Activated naive CD4-positive, alpha-beta T cell (primary cell): ENCODE measurements at places on chromosomes 3 and 15.

GRCh38 chr15:101441696-101442095 is 47.8 kb downstream of the PCSK6 start:
- DNase-seq, result no peak

GRCh38 chr3:94794563-94794962 is 731.7 kb downstream of the NSUN3 start:
- DNase-seq, result no peak

- DNase-seq, result no peak
These were observed 565.7 kb downstream of the PYDC2 start for GRCh38 chr3:192026661-192027060.

GRCh38 chr15:95874637-95875036 is 455.9 kb upstream of the NR2F2 start:
- DNase-seq, result no peak

GRCh38 chr3:154139996-154140436 is 18.8 kb downstream of the ARHGEF26 start:
- DNase-seq, result no peak

- DNase-seq, result no peak
These were observed 74.7 kb upstream of the GAP43 start for GRCh38 chr3:115548611-115549010.

DNA sequence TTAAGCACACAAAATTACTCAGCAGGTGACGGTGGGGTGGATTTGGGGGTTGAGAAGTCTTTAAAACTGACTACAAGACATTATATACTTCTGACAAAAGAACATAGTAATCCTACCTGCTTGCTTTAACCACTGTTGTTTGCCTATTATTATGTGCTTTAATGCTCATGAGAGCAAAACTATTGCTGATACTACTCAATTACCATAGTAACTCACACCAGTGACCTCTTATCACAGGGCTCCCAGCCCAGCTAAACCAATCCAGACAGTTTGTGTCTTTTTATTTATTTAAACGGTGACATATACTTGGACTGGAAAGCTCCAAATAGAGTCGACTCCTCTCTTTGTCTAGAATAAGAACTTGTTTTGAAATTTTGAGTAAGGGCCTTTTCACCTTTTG is 42.8 kb upstream of the FEZF2 start:
- DNase-seq, result no peak

DNA sequence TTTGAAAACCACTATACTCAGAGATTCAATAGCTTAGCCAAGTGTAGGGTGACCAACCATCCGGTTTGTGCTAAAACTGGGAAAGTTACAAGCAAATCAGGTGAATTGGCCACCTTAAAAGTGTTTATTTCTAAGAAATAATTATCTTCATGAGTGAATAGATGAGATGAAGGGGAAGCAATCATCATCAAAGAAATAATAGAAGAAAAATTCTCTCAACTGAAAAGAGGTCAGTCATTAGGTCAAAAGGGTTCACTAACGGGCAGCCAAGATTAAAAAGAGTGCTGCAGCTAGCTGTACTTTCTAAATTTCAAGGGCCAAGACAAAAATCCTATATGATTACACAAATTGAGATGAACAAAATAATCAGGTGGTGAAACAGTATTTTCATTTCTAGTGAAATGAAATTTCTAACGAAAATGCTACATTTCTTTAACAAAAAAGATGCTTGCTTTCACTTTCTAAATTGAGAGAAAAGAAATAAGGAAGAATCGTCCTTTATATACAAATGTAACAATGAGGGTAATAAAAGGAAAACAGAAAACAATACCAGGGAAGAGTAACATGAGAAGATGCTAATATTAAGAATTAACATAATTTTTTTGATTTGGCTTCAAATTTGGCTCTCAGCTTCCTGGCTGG is 34.7 kb upstream of the TSC22D2 start:
- DNase-seq, result no peak

- DNase-seq, result no peak
These were observed 63.1 kb downstream of the B3GALNT1 start for GRCh38 chr3:161042023-161042501.

DNA sequence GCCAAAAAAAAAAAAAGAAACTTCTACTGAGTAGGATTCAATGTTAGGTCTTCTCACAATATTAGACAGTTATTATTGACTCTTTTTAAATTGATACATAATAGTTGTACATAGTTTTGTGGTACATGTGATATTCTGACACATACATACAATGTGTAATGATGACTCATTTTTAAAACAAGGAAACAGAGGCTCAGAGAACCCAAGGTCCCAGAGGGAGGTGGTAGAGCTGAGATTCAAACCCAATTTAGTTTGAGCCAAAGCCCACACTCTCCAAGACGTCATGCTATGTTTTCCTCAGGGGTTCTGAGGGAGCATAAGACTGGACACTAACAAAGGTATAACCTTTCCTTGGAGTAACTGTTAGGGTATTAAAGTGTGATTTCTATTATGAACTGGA is 40.6 kb downstream of the MYO5C start:
- DNase-seq, result no peak

DNA sequence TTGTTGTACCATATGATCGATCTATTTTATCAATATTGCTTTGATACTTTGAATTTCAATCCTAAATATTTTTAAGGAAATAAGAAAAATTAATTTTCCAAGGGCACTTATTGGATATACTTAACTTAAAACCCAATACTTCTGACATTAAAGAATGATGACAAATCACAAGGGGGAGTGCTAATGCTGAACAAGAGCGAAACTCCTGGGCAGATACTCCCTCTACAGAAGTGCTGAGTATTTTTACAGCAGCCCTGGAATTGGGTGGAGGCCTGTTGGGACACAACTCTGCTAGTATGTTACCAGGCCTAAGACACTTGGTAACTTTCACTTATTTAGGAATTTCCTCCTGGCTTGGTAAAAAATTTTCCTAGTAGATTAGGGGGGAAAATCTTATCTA is 46.2 kb downstream of the DENND6A start:
- no peak for DNase-seq

DNA sequence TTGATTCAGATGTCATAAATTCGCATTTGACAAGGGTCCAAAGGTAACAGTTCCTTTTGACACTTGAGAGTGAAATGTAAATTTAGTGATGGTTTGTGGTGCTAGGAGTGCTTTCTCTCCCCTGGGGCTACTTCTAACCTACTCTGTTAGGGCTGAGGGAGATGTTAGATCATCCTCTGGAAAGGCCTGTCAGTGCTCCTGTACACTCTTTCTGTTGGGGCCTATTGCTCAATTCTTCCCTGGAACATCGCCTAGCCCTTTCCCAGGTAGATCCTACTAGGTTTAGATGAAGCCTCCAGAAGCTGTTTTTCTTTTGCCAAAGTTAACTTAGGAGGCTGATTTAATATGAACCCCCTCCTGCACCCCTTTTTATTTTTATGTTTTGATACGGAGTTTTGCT is 1.4 kb downstream of the PCCB start:
- DNase-seq, result no peak

DNA sequence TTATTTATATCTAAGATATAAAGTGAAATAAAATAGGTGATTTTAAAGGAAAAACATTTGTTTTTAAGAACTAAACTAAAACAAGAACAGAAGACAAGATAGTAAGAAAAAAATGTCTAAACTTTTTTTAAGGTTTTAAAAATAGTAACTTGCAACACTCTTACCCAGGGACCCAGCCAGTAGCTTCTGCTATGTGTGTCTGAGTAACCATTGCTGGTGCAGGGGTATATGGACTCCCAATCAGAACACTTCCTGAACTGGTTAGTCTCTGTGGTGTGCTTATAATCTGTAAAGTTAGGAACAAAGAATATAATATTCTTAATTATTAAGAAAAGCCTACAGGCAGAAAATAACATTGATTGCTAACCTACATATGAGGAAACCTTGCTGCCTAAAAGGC is 118.4 kb downstream of the ATP1B3 start:
- no peak for DNase-seq

DNA sequence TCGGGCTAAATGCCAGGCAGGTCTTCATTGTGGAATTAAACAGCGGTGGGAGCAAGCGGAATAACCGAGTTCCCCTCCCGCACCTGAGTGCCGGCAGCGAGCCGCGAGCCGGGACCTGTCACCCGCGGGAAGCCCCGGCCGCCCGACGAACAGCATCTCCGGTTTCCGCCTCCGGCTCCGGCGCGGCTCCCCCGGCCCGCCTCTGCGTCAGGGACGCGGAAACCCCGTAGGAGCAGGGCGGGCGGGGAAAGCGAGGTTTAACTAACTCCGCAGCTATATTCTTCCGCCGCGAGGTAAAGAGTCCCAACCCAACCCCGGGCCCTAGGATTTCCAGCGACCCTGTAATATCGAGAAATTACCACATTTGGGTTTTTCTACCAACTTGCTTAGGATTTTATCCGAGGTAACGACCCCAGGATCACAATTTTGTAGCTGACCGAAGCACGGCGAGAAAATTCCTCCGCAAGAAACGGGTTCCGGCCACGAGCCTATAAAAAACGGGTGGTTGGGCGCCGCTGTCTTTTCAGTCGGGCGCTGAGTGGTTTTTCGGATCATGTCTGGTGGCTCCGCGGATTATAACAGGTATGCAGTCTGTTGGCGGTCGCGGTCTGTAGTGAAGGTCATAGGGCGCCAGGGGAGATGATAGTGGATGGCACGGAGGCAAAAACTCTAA is at the start of gene EIF4A2:
TSS of gene EIF4A2 (plus strand) at position 520 of the 673 bp plus-strand sequence. CDS start at position 554, 34 bp downstream.
- DNase-seq, result peak; percentile 80

GRCh38 chr3:17551333-17551732 is 191.1 kb downstream of the TBC1D5 start:
- no peak for DNase-seq

GRCh38 chr3:19171794-19172193 is 23.5 kb downstream of the KCNH8 start:
- DNase-seq, result no peak

GRCh38 chr3:89061259-89061658 is 46.2 kb upstream of the EPHA3 start:
- no peak for DNase-seq

DNA sequence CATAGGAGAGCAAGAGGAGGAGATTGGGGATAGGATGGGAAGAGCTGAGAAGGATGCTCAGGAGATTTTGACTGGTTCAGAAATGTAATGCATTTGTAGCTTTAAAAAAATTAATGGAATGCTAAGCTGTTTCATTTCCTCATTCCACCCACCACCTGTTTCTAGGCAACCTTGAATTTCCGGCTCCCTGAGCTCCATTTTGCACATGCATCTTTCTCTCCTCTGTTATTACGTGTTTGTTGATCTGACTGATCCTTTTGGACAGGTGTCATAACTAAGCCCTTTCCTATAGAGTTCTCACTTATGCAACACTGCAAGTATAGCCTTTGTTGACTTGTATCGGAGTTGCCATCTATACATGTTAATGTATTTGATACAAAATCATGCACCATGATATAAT is 4.3 kb downstream of the TMPRSS7 start:
- no peak for DNase-seq

DNA sequence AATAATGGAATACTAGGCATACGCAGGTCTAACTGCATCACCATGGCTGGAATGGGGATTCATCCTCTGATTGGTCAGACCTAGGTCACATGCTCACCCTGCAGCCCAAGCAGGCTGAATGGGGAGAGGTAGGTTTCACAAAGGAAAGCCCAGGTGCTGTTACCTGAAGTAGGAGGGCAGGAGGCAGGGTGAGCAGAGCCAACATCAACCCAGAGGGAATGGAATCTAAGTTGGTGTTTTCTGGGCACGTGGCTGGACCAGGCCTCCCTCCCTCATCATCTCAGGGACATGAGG is 6.7 kb upstream of the H1-8 start:
- DNase-seq, result no peak
